Upper lobe of right lung (tissue), 1 donor: ENCODE measurements at places on chromosomes 7 and 10.
A peak's percentile ranks its signal among the peaks of the same experiment; 100 is the strongest.

DNA sequence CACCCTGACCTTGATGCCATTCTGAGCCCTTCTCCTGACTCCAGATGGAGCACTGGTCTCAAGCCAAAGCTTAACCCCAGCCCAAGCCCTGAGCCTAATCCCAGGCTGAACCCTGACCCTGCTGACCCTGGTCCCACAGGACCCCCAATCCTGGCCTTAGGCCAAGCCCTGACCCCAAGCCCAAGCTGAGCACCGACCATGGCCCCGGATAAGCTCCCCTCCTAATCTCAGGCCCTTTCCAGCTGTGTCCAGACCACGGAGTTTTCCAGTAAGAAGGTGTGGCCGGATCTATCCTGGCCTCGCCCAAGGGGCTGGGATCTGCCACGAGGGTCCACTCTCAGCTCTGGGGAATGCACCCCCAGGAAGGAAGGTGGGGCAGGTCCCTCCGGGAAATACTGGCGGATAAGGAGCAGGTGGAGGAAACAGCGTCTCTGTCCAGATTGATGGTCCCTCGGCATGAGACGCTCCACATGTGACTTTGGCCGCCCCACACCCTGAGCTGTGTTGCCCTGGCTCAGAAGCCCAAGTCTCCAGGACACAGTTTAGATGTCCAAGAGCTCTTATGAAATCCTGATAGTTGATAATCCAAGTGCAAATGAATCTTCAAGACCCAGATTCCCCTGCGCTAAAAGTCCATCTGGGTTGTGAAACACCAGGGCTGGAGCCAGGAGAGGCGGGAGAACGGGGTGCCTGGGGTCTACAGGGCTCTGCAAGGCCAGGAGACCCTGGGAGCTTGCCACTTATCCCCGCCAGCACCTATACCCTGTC, 10.4 kb downstream of the ELN start:
- no peak for DNase-seq

- peak; percentile 68 for DNase-seq
These were observed 1.1 kb downstream of the MAP3K8 start for GRCh38 chr10:30435073-30435422.

DNA sequence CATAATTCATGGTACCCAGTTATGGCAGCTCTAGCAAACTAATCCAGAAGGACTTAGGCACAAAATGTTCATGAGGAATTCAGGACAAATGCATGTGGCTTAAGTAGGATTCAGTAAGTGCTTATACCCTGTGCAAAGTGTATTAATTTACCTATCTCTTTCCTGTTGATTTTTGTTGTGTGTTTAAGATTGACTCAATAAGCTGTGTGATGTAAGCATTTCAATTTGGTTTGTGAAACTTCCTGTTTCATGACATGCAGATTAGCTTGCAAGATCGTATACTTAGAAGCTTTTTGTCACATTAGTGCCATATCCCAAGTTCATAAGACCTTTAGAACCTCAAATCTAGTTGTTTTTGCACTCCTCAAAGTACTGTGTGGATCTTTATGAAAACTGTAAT, 416.7 kb downstream of the ARL4A start:
- DNase-seq = no peak

GRCh38 chr10:23742807-23743206, 303.9 kb downstream of the OTUD1 start:
- DNase-seq = no peak

- DNase-seq = no peak
These were observed 92.6 kb downstream of the TFEC start for GRCh38 chr7:115937960-115938359.

GRCh38 chr10:57992321-57993077, 275.2 kb downstream of the IPMK start:
- DNase-seq = no peak

DNA sequence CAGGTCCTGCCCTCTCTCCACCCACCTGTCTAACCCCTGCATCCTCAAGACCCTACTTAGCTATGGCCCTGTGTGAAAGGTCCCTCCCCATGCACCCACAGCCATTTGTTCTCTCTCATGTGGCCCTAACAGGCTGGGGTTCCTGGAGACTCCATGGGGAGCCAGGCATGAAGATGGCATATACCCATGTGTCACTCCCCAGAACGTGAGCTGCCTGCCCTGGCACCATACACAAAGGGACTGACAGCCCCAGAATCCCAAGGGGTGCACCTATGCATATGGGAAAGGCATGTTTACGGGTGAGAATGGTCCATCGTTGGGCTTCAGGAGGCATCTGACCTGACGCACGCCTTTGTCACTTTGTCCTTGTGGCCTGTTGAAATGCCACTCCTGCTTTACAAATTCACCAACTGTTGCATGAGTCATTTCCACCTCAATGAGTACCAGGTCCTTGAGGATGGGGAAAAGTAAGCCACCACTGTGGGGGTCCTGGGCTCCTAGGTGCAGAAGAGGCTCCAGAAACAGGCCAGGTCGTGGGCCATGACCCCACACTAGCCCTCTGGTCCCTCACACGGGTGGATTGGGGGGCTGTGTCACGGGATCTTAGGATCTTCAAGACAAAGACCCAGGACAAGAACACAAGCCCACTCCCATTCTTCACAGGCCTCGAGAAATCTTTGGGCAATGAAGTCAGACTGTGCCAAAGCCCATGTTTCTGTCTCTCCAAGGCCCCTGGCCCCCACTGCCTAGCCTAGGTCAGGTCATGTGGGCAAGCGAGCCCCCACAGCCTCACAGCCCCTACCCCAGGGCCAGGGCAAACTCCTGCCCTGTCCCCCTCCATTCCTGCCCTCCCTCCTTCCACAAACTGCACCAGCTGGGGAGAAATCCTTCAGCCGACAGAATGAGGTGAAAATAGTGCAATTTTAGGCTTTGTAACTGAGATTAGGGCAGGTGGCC, 8.6 kb downstream of the GPRIN2 start:
- DNase-seq = no peak

- no peak for DNase-seq
These were observed 32.9 kb upstream of the SDK1 start for GRCh38 chr7:3267966-3268690.

GRCh38 chr7:151599401-151600227, 79.9 kb upstream of the RHEB start:
- no peak for DNase-seq
